ENCODE measurements at places on chromosomes 16 and 17.

- DNase-seq = peak; percentile 56
Observed at GRCh38 chr16:29702269-29702668, 23.3 kb downstream of the QPRT start.

GRCh38 chr17:82297714-82298537 lies 19.5 kb downstream of the CD7 start:
- DNase-seq = peak; percentile 91

- no peak for DNase-seq
Observed at GRCh38 chr16:49458656-49459445, 85.2 kb downstream of the C16orf78 start.

- peak; percentile 61 for DNase-seq
Observed at GRCh38 chr16:17469741-17470181, 999 bp downstream of the XYLT1 start.

DNA sequence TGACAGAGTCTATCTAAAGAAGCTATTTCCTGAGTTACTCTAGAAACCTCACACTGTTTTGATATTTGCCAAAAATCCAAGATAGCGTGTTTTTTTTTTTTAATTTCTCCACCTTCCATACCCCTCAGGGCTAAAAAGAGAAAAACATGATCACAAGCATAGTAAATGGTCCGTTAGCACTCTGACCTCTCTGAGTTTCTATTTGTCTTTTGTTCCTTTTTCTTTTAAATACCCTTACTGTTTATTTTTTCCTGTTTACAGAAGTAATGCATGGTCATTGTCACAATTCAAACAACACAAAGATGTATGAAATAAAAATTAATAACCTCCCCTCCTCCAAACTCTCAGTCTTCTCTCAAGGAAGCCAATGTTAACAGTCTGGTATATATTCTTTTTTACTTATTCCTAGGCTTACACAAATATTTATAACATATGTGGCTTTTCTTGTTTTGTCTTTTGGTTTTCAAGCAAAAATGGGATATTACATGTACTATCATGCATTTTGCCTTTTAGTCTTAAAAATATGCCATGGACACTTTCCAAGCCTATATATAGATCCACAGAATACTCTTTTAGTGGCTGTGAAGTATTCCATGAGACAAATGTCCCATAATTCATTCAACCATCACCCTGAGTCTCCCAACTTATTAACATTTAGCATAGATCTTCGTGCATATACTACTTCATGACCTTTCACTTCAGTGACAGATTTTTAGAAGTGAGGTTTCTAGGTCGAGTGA lies 3.1 kb downstream of the SKAP1 start:
- DNase-seq = no peak
